Activated T-cell treated with anti-CD3 and anti-CD28 coated beads for 24 hours (primary cell): ENCODE measurements at places on chromosomes 5 and 9.
A peak's percentile ranks its signal among the peaks of the same experiment; 100 is the strongest.

GRCh38 chr9:33190021-33190705 is 23.0 kb upstream of the B4GALT1 start:
- no peak for DNase-seq

GRCh38 chr5:141478321-141478945 is 2.7 kb downstream of the PCDHGC3 start:
- DNase-seq = no peak

- DNase-seq = no peak
Observed at GRCh38 chr9:133151601-133152525, 11.9 kb downstream of the GBGT1 start.

GRCh38 chr5:81778642-81779041 is 27.7 kb upstream of the SSBP2 start:
- no peak for DNase-seq

GRCh38 chr5:109937951-109938350 is 248.2 kb downstream of the MAN2A1 start:
- no peak for DNase-seq

DNA sequence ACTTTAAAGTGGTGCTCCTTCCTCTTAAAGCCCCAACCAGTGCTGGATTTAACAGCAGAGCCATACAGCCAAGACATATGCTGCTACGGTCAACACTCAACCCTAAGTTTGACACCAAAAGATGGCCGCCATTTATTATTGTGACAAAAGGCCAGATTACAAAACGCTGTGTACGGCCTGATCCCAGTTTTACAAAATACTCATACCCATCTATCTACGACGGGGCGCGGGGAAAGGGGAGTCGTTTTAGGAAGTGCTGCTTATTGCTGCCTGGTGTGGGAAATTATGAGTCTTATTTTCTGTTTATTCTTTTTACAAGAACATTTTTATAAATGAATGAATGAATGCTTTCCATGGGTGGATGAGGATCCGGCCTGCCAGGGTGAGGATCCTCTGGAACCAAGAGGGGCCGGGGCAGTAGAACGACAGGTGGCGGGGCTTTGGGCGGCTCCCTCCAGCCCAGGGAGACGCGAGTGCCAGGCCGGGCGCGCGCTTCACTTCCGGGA is 457 bp upstream of the IDNK start:
- no peak for DNase-seq

DNA sequence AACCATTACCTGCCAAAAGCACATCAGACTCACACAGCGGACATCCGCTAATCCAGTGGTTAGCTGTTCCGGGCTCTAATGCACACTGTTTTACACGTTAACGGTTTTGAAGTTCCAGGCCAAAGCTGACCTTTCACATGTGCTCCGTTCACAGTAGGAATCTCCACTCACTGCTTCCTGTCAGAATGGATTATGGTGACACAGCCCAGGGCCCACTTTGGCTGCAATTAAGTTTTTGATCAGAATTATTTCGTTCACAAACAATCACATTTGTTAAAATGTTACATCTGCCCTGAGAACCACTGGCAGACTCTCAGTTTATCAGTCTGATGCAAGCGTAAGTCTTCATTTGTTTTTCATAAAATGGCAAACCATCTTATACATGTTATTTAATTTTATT is 30.2 kb upstream of the CATSPER3 start:
- no peak for DNase-seq

DNA sequence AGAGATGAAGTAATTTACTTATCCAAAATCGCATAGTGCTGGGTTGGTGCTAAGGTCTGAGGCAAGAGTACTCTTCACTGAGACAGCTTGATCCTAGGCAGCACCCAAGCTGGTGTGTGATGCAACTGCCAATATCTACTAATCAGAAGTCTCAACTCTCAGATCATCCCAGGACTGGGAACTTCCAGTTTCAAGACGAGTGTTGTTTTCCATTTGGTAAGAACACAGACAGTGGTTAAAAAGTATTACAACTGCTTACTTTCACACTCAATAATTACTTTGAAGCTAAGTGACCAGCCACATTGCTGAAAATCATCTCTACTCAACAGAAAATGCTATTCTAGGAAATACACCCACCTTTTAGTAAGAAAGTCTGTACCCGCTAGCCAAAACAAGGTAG is 45.3 kb downstream of the FBXW11 start:
- DNase-seq = peak; percentile 35
